ENCODE measurements at places on chromosomes 6 and 20.

DNA sequence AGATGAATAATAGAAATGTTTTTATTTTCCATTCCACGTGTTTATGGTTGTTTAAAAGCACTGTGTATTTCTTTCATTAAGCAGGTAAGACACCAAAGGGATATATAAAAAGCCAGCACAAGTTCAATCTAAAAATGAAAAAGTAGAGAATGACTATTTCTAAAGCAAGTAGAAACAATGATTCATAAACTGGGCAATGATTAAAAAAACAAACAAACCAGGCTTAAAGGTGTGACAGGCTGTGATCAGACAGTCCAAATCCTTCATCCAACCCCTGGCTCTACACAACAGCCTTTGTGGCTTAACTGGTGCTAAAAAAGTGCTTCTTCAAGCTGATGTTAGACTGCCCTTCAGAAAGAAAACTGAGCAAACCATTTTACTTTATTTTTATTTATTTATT is 45.7 kb upstream of the TSHZ2 start:
- peak; percentile 83 for DNase-seq

GRCh38 chr6:141140905-141141304 is 991.8 kb upstream of the GJE1 start:
- no peak for DNase-seq

DNA sequence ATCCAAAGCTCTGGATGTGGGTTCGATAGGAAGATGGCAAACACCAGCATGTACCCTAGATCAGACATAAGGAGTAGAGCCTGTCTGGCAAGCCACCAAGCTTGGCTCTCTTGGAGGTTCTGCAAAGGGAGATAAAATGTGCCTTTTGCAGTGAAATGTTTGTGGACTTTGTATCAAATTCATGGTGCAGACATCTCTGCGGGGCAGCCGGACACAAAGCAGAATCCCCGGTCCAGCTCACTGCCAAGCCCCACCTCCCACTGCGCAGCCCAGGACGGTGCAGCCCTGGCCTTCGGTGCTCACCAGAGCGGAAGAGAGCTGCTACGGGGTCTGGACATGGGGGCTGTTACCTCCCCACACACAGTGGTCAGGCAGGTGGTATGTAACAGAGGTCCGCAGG is 333.6 kb upstream of the JARID2 start:
- DNase-seq: no peak

- DNase-seq: no peak
Observed at GRCh38 chr6:7188492-7188891, 80.7 kb downstream of the RREB1 start.

DNA sequence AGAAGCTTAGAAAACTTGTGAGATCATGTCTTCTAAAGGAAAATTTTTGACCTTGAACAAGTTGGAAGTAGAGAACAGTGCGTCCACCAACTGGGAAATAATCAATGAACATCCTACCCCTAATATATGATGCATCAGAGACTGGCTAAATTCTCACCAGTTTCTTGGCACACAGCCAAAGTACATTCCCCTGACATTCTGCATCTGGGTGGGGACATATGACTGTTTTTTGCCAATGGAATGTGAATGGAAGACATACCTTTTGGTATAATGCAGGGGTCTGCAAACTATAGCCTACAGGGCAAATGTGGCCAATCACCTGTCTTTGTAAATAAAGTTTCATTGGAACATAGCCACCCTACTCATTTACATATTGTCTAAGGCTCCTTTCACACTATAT is 84.7 kb downstream of the HAO1 start:
- peak; percentile 53 for DNase-seq

DNA sequence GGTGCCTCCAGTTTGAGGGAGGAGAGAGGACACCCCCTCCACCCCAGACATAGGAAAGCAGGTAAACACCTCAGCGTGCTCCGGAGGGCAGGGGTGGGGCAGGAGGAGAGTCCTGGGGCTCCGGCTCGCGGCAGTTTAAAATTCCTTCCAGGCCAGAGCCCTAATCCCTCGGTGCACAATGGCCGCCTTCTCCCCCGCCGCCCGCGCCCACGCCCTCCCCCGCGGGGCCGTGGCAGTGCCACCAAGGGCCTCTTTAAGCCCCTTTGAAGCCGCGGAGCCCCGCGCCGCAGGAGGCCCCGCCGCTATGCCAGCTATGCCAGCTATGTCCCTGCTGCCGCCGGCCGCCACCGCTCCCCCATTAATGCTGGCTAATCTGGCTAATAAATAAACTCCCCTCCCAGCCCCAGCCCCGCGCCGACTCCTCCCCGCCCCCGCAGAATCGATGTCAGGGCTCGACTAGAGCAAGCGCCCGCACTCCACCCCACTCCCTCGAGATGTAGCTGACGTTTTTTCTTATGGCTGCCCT is 125.1 kb downstream of the MRPL14 start:
- no peak for DNase-seq

- DNase-seq: peak; percentile 70
Observed at GRCh38 chr6:44431118-44431725, 43.7 kb downstream of the CDC5L start.

- DNase-seq: peak; percentile 95
Observed at GRCh38 chr6:2531426-2532215, 219.1 kb downstream of the MYLK4 start.

DNA sequence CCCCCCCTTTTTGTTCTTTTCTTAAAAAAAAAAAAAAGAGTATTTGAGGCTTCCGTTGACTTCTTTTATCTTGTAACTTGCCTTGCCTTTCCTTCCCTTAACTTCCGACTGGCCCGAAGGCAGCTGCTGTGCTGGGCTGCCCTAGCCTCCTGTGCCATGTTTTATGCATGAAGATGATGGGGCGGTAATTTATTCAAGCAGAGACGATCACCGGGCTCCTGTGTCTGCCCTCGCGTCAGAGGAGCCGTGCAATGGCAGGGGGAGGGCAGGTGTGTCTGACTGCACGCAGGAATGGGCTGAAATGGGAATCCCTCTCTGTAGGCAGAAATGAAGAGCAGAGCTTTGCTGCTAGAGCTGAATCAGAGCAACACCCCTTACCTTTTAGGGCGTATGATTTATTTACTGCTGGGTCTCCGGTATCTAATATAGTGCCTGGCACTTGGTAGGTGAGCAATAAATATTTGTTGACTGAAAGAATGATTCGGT is 106.3 kb upstream of the RIPOR2 start:
- no peak for DNase-seq

DNA sequence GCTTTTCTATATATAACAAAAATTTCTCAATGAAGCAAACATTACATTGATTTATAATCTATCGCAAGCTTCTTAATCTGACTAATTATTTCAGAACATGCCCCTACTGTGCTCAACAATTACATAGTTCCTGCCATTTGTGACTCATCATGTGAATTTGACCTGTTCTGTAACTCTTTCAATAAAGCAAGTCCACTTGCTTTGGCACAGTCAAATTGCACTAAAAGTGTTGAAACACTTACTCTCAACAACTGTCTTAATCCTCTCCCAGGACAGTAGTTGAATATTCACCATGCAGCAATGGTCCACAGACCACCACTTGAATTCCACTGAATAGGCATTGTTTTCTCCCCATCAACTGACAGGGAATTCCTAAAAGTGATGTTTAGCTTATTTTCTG is 67.7 kb upstream of the SPTLC3 start:
- peak; percentile 80 for DNase-seq

DNA sequence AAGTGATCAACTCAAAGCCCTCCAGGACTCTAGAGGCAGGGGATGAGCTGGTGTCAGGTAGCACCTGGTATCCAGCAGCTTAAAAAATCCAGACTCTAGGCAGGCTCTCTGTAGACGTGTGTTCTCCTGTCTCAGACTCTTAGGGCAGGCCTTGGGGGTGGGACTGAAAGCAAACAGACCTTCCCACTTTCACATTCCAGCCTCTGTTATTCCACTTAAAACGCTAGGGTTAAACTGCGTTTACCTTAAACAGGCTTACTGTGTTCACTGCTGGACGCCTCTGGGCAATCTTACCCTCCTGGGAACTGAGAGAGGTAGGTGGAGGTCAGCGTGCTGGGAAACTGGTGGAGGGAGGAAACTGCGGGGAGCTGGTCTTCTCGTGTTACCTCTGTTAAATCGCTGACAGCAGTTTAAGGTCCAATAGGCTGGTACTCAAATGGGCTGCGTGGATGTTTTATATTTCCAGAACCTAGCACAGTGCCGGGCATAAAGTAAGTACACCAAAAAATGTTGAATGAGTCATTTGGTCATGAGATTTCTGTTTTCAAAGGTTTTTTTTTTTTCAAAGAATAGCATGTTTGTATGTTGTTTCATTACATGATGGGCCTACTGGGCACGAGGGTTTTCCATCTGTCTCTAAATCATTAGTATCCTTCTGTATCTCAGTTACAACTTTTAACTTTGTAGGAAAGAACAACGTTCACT is at the start of gene GCNT2:
TSS of gene GCNT2 (plus strand) at position 248 of the 705 bp plus-strand sequence. CDS start 7,561 bp downstream, outside the sequence.
- peak; percentile 83 for DNase-seq

- no peak for DNase-seq
Observed at GRCh38 chr20:1287306-1287705, 21.2 kb downstream of the SNPH start.

GRCh38 chr6:137309078-137309762 is 90.0 kb upstream of the IFNGR1 start:
- peak; percentile 95 for DNase-seq

- DNase-seq: no peak
Observed at GRCh38 chr6:149913540-149914240, 9.2 kb downstream of the RAET1G start.

- DNase-seq: no peak
Observed at GRCh38 chr20:38842558-38842981, 37.1 kb downstream of the PPP1R16B start.

GRCh38 chr6:87900160-87900698 is 147.4 kb upstream of the SPACA1 start:
- DNase-seq: peak; percentile 16

DNA sequence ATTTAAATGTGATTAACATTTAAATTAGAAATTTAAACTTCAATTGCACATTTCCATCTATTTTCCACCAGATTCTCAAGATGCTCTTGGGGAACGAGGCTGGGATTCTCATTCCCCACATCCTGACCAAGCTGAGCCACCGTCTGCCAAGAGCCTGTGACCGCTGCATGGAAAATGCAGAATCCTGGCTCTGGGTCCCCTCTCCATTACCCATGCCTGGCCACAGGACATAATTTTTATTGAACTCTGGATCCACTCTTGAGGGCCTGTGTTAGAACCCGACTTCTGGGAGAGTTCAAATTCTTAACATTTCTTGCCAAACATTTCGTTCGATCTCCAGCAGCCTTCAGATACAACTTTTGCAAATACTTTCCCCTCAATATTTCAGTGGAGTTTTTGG is 201.6 kb upstream of the SNX9 start:
- DNase-seq: no peak

GRCh38 chr20:34829191-34829590 is 3.7 kb upstream of the NCOA6 start:
- DNase-seq: no peak

DNA sequence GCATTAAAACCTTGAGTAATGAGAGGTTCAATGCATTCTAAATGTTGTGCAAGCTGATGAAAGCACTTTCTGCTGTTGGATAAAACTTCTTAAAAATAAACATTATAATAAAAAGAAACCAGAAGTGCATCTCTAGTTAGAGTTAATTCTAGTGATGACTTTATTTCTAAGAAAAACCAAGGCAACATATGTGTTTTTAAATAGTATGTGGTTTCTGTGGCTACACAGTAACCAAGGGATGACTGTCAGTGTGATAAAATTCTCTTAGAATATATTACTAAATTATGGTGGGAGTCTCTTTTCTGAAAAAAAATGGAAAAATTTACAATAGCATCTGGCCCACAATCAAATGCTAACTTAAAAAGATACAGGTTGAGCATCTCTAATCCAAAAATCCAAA is 117.0 kb downstream of the ME1 start:
- DNase-seq: no peak
